Esophagus muscularis mucosa (tissue), 4 donors: ENCODE measurements at places on chromosomes 1 and 21. TPM values are rescaled to one million over a fixed set of nuclear protein-coding genes. Genes with fewer than 3 reads are reported as not detected.

The TENT5C gene
- 0.92 TPM for total RNA-seq

The TRIM67 gene
- 0.13 TPM for total RNA-seq

The SPRR2F gene
- total RNA-seq = not detected

The APOBEC4 gene
- not detected for total RNA-seq

DNA sequence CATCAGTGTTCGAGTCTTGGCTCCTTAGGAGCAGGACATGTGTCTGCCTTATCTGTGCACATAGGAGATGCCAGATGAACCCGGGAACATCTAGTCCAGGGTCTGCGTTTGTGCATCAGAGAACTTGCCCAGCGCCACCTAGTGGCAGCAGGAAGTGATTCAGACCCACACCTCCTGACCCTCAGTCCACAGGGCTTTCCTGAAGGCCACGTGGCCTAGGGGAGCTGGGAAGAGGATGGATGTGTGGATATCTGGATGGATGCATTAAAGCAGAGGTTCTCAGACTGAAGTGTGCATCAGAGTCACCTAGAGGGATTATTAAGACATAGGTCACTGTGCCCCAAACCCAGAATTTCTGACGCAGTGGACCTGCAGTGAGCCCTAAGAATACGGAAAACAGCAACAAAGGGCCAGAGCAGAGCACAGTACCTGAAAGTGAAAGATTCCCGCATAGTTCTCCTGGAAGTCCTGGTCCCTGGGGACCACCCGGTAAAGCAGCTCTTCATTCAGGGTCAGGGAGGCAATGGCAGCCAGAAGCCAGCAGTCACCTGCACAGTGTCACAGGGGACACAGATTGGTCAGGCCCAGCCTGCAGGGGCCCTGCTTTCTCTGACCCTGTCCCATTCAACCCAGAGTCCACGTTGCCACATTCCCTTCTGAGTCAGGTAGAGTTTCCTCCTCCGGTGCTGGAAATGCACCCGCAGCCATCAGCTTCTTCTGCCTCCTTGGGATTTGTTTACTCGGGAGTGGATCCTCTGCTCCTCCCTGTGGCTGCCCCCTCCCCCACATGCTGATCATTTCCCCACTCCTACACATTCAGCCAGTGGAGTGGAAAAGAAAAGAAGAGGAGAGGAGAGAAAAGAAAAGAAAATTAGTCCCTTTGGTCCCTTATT is 37.0 kb downstream of the CAPN8 start:
- no peak overlapping the region for H3K4me3 ChIP-seq
- H3K27me3 ChIP-seq = no peaks in the 10 kb centered on the region
- no peaks in the 10 kb centered on the region for H3K4me1 ChIP-seq
- no peak overlapping the region for H3K27ac ChIP-seq

- no peak for DNase-seq
- no peaks in the 10 kb centered on the region for H3K27me3 ChIP-seq
- no peak overlapping the region for H3K27ac ChIP-seq
- H3K4me3 ChIP-seq = no peak overlapping the region
- no peaks in the 10 kb centered on the region for H3K4me1 ChIP-seq
Measured at GRCh38 chr21:14697769-14698168, 151.7 kb upstream of the SAMSN1 start.

DNA sequence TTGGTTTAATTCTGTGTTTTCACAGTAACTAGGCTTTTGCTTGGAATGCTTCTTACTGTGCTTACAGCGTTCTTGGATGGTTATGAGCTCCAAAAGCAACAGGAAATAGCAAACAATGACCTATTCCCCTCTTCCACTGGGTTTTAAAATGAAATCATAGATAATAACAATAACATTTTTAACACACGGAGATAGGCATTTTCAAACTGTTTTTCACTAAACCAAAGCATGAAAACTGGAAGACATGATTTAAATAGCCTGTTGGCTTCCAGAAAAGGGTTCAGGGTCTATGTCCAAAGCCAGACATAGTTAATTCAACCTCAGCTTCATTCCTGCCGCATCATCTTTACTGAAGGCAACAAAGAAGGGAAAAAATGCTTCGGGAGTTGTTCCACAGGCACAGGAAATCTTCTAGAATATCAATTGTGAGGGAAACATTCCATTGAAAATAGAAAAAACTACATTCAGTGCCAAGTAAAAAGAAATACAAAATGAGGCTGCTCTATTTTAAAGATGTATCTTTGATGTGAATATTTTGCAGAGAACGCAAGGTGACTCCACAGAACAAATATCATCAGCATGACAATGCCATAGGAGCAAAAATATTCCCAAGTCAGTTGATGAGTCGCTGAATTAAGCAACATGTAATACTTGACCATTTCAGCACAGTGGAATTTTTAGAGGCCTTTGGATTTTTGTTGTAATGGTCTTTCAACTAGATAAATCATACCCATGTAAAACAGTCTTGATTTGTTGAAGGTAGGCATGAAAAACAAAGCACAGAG is 80.7 kb downstream of the NID1 start:
- H3K36me3 ChIP-seq = peaks cover 84% of the 10 kb centered on the region
- peak overlapping the region; percentile 64 for H3K27ac ChIP-seq
- H3K4me3 ChIP-seq = no peak overlapping the region
- peaks cover 21% of the 10 kb centered on the region for H3K4me1 ChIP-seq

DNA sequence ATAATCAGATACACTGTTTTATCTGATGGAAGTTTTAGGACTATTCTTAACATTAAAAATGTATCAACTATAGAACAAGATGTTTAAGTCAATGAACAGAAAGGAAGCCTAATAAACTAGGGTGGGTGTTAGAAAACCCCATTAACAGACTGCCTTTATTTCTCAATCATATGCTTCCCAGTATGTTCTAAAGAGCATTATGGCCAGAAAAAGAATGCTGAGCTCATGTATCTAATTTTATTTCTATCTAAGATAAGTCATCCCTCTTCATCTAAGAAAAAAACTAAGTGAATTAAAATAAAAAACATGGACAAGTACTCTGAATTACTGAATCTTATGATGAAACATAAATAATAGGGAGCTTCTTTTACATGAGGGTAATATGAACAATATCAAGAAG is 86.5 kb upstream of the TTC39A start:
- DNase-seq = no peak
- H3K27me3 ChIP-seq = no peaks in the 10 kb centered on the region
